ENCODE measurements at places on chromosomes 3 and 15. TPM values are rescaled to one million over a fixed set of nuclear protein-coding genes. Genes with fewer than 3 reads are reported as not detected.

NOX5 gene
- total RNA-seq = not detected

OR5K2 gene
- total RNA-seq = not detected

WDR72 gene
- total RNA-seq = 0.13 TPM

BUB1B gene
- total RNA-seq = 1.3 TPM

OCA2 gene
- total RNA-seq = 0.16 TPM

SUCLG2 gene
- 94.1 TPM for total RNA-seq

GP9 gene
- not detected for total RNA-seq

XYLB gene
- total RNA-seq = 1.5 TPM

GOLGA8M gene
- total RNA-seq = 1.2 TPM

SLTM gene
- 45.0 TPM for total RNA-seq

PML gene
- 18.2 TPM for total RNA-seq

IMPG2 gene
- 0.11 TPM for total RNA-seq

CCR4 gene
- total RNA-seq = 0.08 TPM

CIDEC gene
- total RNA-seq = 4.0 TPM

DUOX1 gene
- 1.2 TPM for total RNA-seq

SLMAP gene
- 274 TPM for total RNA-seq

PLS1 gene
- 1.9 TPM for total RNA-seq

TEX55 gene
- not detected for total RNA-seq

MYH15 gene
- 0.13 TPM for total RNA-seq

SUSD5 gene
- 2.4 TPM for total RNA-seq

CHCHD4 gene
- 35.9 TPM for total RNA-seq

TYRO3 gene
- 4.3 TPM for total RNA-seq

NLGN1 gene
- 7.8 TPM for total RNA-seq

MCTP2 gene
- total RNA-seq = 1.2 TPM

DISP2 gene
- total RNA-seq = 5.9 TPM

MOBP gene
- not detected for total RNA-seq

TM2D3 gene
- 56.3 TPM for total RNA-seq

ALAS1 gene
- 160 TPM for total RNA-seq

CD86 gene
- 3.7 TPM for total RNA-seq

Measured in Right ventricle myocardium superior (tissue), 1 donor.